ENCODE measurements at places on chromosomes 2 and 18. TPM values are rescaled to one million over a fixed set of nuclear protein-coding genes. Genes with fewer than 3 reads are reported as not detected.

RGPD8 gene
- 18.7 TPM for total RNA-seq

CD226 gene
- 0.15 TPM for total RNA-seq

GPC1 gene
- total RNA-seq: 5.5 TPM

NOTO gene
- not detected for total RNA-seq

COL6A3 gene
- total RNA-seq: not detected

GNAL gene
- 1.4 TPM for total RNA-seq

SFXN5 gene
- 34.9 TPM for total RNA-seq

OSBPL6 gene
- 0.10 TPM for total RNA-seq

- H3K36me3 ChIP-seq: no peaks in the 10 kb centered on the region
- no peaks in the 10 kb centered on the region for H3K4me1 ChIP-seq
- no peak overlapping the region for H3K27ac ChIP-seq
These were observed 542.8 kb downstream of the IRS1 start for GRCh38 chr2:226256709-226257376.

DNA sequence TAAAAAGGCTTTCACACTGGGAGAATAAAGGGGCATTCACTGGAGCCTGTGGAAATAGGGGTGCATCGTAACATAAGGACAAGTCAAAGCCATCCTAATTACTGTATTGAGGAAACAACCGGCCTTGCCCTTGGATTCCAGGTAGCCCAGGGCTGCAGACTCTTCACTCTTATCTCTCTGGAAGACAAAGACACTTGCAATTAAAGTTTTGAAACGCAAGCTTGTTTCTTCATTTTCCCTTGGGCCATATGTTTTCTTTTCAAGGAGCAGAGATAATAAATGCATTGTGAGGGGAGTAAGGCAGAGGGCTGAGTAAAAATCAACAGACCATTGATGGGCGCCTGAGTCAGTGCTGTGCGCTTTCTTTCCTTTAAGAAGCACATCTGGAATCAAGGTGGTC is 11.5 kb downstream of the TNFRSF11A start:
- no peaks in the 10 kb centered on the region for H3K36me3 ChIP-seq
- H3K27me3 ChIP-seq: no peaks in the 10 kb centered on the region
- no peaks in the 10 kb centered on the region for H3K4me1 ChIP-seq
- H3K27ac ChIP-seq: no peak overlapping the region
- H3K4me3 ChIP-seq: no peak overlapping the region

GRCh38 chr2:190407662-190408537 is at the start of gene MFSD6:
Gene MFSD6 (plus strand): TSS chr2:190408355. CDS start chr2:190436030, 27,675 bp downstream.
- no peaks in the 10 kb centered on the region for H3K36me3 ChIP-seq
- H3K27me3 ChIP-seq: peaks cover 3% of the 10 kb centered on the region
- H3K4me3 ChIP-seq: peak within 1 kb of the TSS; percentile 73
- H3K4me1 ChIP-seq: peaks cover 14% of the 10 kb centered on the region
- no peak for DNase-seq

DNA sequence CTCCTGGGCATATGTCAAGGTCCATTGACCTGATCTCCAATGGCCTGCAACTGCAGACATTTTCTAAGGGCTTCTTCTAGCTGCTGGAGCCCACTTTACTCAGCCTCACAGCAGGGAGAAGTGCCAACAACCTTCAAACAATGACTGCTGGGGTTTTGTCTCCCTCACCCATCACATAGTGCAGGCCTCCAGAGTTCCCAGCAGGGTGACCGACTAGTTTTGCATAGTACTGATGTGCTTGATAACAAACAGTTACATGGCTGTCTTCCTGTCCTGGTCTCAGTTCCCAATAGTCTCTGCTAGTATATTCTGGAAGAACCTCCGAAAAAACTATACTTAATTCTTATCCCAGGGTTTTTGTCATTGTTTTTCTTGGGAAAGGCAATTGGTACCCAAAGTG is 10.4 kb upstream of the NETO1 start:
- no peak overlapping the region for H3K4me3 ChIP-seq
- no peaks in the 10 kb centered on the region for H3K36me3 ChIP-seq
- H3K27ac ChIP-seq: no peak overlapping the region
- no peaks in the 10 kb centered on the region for H3K27me3 ChIP-seq
- H3K4me1 ChIP-seq: no peaks in the 10 kb centered on the region
- no peak for DNase-seq

DNA sequence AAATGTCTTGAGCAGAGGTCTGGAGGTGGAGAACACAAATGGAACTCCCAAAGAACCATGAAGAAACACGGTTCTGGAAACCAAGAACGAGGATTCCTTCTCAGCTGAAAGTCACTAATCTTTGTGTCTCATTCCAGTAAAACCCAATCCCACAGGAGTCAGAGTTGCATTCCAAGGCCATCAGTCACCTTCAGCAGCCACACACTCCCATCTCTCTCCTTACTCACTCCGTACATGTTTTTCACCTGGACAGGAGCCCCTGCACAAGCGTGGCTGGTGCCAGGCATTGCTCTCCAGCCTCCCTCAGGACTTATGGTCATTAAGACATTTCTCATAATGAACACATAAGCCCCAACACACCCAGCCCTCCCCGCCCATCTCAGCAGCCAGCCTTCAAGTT is 175.4 kb upstream of the SIX2 start:
- no peaks in the 10 kb centered on the region for H3K36me3 ChIP-seq
- no peak for DNase-seq
- no peak overlapping the region for H3K4me3 ChIP-seq
- H3K4me1 ChIP-seq: no peaks in the 10 kb centered on the region
- no peaks in the 10 kb centered on the region for H3K27me3 ChIP-seq

GRCh38 chr18:65230311-65230710 is 520.5 kb upstream of the CDH7 start:
- H3K4me1 ChIP-seq: no peaks in the 10 kb centered on the region
- DNase-seq: no peak
- no peaks in the 10 kb centered on the region for H3K36me3 ChIP-seq
- no peak overlapping the region for H3K4me3 ChIP-seq
- no peak overlapping the region for H3K27ac ChIP-seq

GRCh38 chr2:205730191-205730590 is 47.9 kb downstream of the NRP2 start:
- H3K4me3 ChIP-seq: no peak overlapping the region
- H3K4me1 ChIP-seq: peaks cover 43% of the 10 kb centered on the region
- H3K36me3 ChIP-seq: no peaks in the 10 kb centered on the region
- no peak for DNase-seq
- H3K27ac ChIP-seq: no peak overlapping the region

DNA sequence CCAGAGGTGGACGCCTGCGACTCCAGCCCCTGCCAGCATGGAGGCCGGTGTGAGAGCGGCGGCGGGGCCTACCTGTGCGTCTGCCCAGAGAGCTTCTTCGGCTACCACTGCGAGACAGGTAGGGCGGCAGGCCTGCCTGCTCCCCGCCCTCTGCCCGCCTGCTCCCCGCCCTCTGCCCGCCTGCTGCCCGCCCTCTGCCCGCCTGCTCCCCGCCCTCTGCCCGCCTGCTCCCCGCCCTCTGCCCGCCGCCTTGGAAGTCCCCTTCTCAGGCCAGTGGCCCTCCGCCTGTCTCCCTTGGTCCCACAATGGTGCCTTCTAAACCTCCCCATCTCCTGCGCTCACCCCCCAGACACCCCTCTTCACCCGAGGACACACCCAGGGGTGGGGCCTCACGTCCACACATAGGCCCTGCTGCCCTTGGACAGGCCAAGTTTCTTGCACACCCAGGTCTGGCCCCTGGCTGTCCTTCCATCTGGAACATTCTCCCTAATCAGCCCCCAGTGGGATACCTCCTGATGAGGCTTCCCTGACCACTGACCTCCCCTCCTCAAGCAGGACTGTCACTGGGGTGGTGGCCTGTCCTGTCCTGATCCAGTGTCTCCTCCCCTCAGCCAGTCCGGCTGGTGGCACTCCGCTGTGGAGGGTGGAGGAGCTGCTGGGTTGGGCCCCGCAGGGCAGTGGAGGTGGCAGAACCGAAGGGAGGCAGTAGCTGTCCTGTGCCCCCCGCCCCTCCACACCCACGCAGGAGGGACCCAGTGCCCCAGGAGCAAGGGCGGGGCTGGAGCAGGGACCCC is 37.9 kb downstream of the MTERF4 start:
- 0 out of 2 replicates have a peak, but pooled peaks cover 8% of the 10 kb centered on the region for H3K4me1 ChIP-seq
- DNase-seq: no peak
- no peak overlapping the region for H3K4me3 ChIP-seq
- H3K36me3 ChIP-seq: no peaks in the 10 kb centered on the region
- H3K27me3 ChIP-seq: peaks cover 15% of the 10 kb centered on the region

GRCh38 chr2:68040078-68040477 is 22.7 kb downstream of the C1D start:
- DNase-seq: no peak
- no peak overlapping the region for H3K4me3 ChIP-seq
- H3K36me3 ChIP-seq: peaks cover 10% of the 10 kb centered on the region
- no peak overlapping the region for H3K27ac ChIP-seq
- no peaks in the 10 kb centered on the region for H3K4me1 ChIP-seq
- H3K27me3 ChIP-seq: no peaks in the 10 kb centered on the region

- H3K4me1 ChIP-seq: no peaks in the 10 kb centered on the region
- no peaks in the 10 kb centered on the region for H3K36me3 ChIP-seq
- H3K27me3 ChIP-seq: no peaks in the 10 kb centered on the region
These were observed 115.7 kb upstream of the LRATD1 start for GRCh38 chr2:14516844-14517243.
